ENCODE measurements at places on chromosomes 7 and 10.

- DNase-seq = no peak
Observed at GRCh38 chr7:9120331-9120730, 686.9 kb downstream of the NXPH1 start.

GRCh38 chr10:117424883-117425649, 49.8 kb upstream of the PDZD8 start:
- DNase-seq = no peak

GRCh38 chr7:43884209-43884608, 14.9 kb upstream of the MRPS24 start:
- no peak for DNase-seq

- no peak for DNase-seq
Observed at GRCh38 chr7:23017309-23017708, 3.4 kb upstream of the HYCC1 start.

DNA sequence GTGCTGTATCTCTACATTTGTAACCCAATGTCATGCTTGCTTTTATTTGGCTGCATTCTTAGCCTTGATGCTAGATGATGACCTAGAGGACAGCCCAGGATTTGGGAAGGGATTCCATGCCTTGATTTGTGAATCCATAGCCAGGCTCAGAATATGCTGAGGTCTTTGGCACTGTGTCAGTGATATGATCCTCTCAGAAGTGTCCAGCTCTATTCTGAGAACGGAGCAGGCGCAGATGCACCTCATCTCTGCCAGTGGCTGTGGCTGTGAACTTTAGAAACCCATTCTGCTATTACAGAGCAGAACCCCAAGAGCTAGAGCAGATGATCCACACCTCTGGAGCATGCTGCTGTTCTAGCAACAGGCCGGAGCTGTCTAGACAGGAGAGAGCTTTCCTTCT, 212.8 kb downstream of the TRIL start:
- DNase-seq = no peak

DNA sequence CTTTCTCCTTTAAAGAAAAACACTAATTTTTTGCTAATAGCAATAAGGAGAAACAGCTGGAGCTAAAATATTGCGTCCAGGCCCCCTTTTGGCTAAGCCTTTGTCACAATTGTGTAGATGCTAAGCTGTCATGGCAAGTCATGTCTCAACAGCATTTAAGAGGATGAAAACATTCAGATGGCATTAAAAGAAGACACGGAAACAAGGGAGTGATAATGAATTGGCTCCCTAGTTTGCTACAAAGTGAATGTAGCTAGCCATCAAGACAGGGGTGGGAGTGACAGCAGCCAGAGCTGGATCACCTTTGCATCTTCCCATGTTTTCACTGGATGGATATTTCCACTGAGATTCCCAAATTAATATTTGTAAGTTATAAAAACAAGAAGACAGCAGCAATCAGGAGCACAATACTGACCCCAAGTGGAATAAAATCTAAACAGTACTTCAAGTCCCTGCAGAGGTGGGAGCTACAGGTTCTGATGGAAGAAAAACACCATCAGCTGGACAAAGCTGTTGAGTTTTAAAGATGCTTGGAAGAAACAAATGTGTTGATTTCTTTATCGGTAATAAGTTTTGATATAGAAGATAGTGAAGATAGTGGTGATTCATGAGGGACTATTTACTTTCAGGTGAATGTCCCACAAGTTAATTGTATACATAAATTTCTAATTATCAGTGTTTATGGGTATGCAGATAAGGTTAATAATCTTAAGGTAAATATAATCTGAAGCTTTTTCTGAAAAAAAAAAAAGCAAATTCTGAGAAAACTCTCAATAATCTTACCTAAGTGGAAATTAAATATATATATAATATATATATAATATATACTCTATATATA, 129.4 kb downstream of the SLC16A9 start:
- no peak for DNase-seq

- DNase-seq = no peak
Observed at GRCh38 chr10:15118615-15119014, 21.5 kb downstream of the RPP38 start.

- DNase-seq = no peak
Observed at GRCh38 chr7:153641199-153641598, 411.0 kb upstream of the DPP6 start.

- DNase-seq = no peak
Observed at GRCh38 chr10:4024027-4024426, 239.0 kb upstream of the KLF6 start.

- DNase-seq = no peak
Observed at GRCh38 chr10:34716958-34717357, 98.1 kb downstream of the PARD3 start.

Measured in GM04503 (cell line).